NCI-H1092 (cell line): ENCODE measurements at places on chromosomes 5 and 9.
A peak's percentile ranks its signal among the peaks of the same experiment; 100 is the strongest.

GRCh38 chr5:40464511-40464910 lies 215.2 kb upstream of the PTGER4 start:
- no peak for DNase-seq

- no peak for DNase-seq
These were observed 17.5 kb upstream of the PHF19 start for GRCh38 chr9:120894321-120895148.

- peak; percentile 34 for DNase-seq
These were observed 5.4 kb upstream of the FOXI1 start for GRCh38 chr5:170100066-170100943.

- DNase-seq = no peak
These were observed 217.6 kb downstream of the ZNF608 start for GRCh38 chr5:124528838-124529237.

- no peak for DNase-seq
These were observed 93.9 kb upstream of the FTMT start for GRCh38 chr5:121757753-121758152.

- no peak for DNase-seq
These were observed 532.2 kb upstream of the SGCD start for GRCh38 chr5:155794795-155795194.

- DNase-seq = no peak
These were observed 29.0 kb upstream of the MVB12B start for GRCh38 chr9:126297661-126298060.

GRCh38 chr5:132013711-132014110 lies 2.3 kb upstream of the ACSL6 start:
- no peak for DNase-seq

- no peak for DNase-seq
These were observed 28.1 kb downstream of the FYB1 start for GRCh38 chr5:39191216-39191615.

DNA sequence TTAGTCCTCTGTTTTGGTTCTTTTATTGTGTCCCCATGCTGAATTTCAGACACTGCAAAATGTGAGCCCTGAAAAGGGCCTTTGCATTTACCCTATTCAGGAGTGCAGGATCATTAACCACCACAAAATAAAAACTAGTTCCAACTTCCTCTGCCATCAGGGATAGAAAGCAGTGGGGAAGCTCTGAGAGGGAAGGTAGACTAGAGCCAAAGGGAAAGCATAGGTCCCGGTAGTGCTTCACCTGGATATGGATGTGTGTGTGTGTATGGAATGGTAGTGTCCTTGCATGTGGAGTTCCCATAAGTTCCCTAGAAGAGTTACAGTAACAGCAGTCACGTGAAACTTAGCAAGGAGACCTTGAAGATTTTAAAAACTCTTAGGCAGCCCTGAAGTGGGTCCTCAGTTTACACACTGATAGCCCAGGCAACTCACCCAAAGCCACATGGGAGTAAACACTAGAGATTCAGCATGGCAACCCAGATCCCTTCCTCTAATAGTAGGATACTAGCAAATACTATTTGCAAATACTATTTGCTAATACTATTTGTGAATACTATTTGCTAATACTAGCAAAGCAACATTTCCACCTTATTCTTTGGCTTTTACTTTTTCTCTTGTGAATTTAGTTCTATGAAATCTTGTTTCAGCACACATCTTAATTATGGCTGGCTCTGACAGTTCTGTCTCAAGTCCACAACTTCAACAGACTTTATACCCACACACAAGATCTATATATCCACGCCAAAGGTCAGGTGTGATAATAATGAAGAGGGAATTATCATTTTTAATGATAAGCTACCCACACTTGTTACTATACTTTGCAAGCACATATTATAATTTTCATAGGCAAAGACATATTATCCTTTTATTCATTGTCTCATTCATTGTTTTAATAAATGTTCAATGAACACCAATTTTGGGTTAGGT lies 70.4 kb upstream of the IFNE start:
- DNase-seq = no peak

DNA sequence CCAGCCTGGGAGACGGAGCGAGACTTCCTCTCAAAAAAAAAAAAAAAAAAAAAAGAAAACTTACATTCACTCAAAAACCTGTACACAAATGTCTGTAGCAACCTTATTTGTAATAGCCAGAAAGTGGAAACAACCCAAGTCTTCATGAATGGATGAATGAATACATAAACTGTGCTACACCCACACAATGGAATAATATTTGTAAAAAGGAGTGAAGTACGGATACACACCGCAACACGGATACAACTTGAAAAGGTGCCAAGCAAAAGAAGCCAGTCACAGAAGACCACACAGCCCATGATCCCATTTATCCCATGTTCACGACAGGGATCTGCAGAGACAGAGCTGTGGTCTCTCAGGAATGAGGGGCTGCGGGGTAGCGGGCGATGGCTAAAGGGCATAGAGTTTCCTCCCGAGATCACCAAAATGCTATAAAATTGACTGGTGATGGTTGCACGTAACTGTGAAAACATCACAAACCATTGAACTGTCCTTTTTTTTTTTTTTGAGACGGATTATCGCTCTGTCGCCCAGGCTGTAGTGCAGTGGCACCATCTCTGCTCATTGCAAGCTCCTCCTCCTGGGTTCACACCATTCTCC lies 76.2 kb upstream of the COL5A1 start:
- DNase-seq = no peak

GRCh38 chr9:22446950-22447617 lies 460 bp downstream of the DMRTA1 start:
- DNase-seq = peak; percentile 87

- no peak for DNase-seq
These were observed 121.0 kb upstream of the RETREG1 start for GRCh38 chr5:16737620-16738364.

GRCh38 chr5:126137891-126138280 lies 285.3 kb upstream of the GRAMD2B start:
- no peak for DNase-seq

DNA sequence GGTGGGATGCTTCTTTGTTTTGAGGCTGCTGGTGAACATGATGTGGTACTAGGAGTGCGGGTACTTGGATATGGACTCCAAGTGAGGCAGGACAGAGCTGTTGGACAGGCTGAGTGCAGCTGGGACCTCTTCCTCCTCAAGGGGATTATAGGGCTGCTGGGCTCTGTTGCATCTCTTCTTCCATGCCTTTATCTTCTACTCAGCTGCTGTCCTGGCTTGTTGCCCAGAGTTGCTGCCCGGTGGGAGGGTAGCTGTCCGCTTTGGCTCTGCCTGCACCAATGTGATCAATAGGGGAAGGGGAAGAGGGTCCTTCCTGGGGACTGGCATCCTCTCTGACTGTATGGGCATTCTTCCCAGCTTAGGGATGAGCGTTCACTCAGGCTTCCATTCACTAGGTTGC lies 1217.9 kb upstream of the ACO1 start:
- DNase-seq = peak; percentile 8

GRCh38 chr5:82815871-82816270 lies 261.3 kb downstream of the TMEM167A start:
- DNase-seq = no peak

DNA sequence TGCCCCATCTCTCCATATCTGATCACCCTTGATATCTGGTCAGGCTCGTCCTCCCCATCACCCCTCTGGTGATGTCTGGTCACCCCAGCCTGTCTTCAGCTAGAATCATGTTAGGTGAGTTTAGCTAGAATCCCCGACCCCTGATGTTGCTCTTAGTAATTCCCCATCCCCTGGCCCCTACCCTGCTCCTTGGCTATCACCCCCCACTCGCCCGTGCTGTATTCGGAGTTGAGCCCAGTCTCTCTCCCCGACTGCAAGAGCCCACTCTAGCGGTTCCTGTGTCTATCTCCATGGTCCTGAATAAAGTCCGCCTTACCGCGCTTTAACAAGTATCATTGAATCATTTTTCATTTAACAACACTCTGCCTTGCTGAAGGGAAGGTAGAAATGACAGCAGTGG lies 33.7 kb downstream of the ADAMTS2 start:
- DNase-seq = no peak

- DNase-seq = no peak
These were observed 59.2 kb upstream of the GDNF start for GRCh38 chr5:37899037-37899436.

- no peak for DNase-seq
These were observed 17.7 kb upstream of the FAM120AOS start for GRCh38 chr9:93471124-93471523.

DNA sequence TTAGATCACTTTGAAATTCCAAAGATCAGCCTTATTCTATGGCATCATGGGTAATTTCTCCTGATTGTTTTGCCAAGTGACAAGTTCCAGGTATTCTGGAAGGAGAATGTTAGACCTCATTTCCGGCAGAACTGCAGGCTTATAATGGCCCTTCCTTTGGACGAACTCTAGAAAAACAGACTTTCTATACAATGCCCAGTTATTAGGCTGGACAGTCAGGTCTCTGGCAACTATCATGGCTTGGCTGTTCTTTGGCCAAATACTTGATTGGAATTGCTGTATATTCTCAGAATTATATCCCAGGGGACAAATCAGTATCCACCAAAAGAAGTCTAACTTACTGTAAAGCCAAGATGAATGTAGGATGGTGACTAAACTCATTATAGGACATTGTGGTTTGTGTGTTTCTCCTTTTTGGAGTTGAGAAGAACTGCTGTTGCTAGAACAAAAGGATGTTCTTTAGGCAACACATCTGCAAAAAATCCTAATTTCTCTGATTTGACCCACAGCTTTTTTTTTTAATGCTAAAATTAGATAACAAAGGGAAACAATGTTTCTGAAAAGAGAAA lies 69.0 kb downstream of the ADAMTSL1 start:
- DNase-seq = no peak
